CD14-positive monocyte (primary cell): ENCODE measurements at places on chromosomes 5 and 9.
A peak's percentile ranks its signal among the peaks of the same experiment; 100 is the strongest.

DNA sequence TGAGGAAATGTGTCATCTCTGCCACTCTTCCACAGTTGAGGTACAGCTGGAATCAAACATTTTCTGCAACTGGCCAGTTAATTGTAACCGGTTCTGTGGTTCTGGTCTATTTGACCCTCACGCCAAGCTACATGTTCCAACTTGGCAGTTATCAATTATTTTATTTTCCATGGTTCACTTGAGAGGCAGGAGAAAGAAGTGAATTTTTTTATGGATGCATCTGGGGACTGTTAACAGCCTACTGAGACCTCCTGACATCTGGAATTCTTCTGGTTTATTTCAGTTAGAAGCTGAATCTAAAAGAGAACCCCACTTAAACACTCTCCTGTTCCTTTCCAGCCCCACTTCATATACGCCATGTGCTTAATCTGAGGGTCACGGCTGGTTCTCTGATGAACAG is 372.3 kb downstream of the DNAH5 start:
- no peak for DNase-seq

DNA sequence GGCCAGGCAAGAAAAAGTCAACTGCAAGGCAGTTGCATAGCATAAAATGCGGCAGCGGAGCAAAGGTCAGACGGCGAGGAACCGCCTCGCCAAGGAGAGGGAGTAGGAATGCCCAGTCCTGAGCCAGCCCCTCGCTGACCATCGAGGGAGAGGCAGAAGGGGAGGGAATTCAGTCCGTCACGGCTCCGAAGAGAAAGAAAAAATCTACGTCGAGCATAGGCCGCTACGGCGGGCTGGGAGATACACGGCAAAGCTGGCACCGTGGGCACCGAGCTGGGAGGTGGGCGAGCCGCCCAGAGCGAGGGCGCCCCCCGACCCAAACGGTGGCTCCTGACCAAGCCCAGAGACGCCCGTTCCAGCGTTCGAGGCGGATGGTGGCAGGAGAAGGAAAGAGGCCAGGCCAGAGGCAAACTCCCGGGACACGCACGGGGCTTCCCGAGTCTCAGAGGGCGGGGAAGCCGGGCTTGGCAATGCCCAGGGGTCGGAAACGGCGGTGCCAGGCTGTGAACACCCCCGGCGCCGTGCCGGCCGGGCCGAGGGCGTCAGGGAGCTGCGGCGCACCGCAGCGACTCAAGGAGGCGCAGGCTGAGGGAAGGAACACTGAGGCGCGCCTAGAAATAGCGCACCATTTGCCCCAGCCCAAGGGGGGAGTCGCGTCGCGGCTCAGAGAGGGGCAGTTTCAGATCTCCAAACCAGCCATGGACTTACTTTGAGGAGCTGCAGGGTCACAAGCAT is 518 bp downstream of the SPRY4 start:
- no peak for DNase-seq

GRCh38 chr9:69985971-69986370 is 57.7 kb upstream of the MAMDC2 start:
- DNase-seq = no peak

DNA sequence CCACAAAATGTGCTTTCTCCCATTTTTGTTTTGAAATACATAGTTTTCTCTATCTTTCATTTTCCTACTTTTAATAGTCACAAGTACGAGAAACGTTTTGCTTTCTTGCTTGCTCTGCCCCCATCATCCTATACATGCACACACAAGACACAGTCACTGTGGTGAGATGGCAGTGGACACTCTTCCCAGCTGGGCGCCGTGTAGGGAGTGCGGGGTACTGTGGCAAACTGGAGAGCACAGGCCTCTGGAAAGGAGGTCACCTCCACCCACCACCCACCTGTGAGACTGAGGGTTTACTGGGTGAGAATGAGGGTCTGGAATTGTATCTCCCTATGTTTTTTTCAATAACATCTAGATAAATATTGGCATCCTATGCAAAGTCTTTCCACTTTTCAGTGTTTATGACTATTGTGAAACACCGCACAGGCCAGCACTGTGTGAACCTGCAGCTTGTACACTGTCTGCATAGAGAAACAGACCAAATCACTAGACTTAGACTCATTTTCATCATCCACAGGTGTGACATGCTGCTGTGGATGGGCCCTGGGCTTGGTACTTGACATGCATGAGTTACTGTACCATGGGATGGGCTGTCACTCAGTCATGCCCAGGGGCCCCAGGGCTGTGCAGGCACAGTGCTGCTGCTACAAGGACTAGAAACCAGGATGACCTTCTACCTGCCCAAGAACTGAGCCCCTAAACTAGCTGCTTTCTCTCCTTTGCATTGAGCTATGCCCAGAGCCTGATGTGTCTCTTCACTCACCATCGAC is 118.1 kb upstream of the LMX1B start:
- no peak for DNase-seq

DNA sequence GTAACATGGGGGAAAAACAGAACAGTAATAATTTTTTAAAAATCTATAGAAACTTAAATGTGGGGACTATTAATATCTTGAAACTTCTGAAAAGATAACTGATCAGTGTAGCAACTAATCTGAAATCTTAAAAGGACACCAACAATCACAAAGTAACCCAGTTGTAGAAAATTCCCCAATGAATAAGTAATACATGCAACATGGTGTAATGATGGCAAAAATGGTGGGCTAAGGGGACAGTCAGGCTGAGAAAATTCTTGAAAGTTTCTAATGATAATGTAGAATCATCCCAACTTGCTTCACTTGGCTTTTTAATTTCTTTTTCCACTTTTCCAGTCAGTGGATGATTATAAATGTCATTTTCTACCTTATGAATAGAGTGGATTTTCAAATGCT is 5.4 kb downstream of the NFIL3 start:
- no peak for DNase-seq

DNA sequence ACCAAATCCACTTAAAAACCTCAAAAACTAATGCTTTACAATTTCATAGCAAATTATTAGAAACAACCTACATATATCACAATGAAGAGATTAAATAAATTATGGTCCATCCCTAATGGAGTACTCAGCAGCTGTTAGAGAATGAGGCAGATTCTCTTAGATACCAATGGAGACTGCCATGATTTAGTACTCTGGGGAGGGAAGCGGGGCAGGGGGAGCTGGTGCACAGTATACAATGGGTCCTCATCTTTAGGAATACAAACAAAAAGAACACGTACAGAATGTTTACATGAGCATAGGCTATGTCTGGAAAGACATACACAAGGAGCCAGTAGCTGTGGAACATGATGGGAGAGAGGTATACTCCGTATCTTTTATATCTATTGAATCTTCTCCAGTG is 2.0 kb downstream of the LIFR start:
- no peak for DNase-seq

GRCh38 chr9:135126451-135127187 is 39.2 kb downstream of the OLFM1 start:
- DNase-seq = no peak

DNA sequence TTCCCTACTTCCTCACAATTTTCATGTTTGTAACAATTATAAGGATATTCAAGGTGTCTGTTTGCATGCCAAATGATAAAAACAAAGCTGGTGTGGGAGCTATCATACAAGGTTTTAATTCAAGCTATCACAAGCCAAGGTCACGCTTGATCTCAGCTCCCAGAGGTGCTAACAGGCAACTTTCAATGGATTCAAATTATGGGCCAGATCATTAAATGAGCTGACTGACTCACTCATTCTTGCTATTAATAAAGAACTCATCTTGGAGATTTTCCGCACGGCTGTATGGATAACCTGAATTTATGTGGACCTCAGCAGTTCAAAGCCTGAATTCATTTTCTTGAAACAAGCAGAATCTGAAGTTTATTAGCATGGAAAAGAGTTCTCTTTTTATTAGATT is 267.3 kb upstream of the CDH6 start:
- no peak for DNase-seq

DNA sequence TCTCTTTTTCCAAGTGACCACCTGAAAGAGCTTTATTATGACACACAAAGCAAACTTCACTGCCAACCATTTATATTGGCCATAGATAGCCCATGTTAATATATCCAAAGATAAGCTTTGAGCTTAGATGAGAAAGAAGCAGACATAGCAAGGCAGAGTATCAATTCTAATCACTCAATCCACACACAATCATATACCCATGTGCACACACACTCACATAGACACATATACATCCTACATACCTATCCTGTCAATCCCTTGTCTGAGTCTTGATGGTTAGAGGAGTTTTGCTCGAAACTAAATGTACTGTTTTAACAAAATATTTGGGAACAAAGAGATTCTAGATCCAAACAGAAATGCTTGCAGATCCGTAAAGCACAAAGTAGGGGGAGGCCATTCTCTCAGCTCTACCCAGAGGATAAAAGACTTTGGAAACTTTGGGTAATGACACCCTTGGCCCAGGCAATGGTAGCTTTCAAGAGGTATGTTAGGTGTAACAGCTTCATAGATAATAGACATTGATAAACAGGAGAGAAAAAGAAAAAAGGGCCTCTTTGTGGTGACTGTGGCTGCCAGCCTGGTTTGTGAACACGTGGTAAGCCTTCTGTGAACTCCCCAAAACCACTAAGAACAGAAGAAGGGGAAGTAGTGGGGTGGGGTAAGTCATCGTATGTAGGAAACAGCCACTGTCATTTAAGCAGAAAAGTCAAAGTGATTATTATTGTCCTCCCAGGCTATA is 121.6 kb downstream of the TLR4 start:
- DNase-seq = peak; percentile 68

DNA sequence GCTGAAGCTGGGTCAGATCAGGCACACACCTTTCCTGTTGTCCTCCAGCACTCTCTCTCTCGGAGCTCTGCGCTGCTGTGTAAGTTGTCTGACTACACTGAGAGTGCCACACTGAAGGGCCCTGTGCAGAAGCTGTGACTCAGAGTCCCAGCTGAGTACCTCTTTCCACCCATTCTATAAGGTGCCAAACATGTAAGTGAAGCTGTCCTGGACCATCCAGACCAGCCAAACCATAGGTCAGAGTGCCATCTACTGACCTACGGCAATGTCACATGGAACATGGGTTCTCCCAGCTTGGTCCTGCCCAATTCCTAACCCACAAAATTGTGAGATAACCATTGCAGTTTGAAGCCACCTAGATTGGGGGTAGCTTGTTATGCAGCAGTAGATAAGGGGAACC is 68.2 kb downstream of the ADCY2 start:
- no peak for DNase-seq

DNA sequence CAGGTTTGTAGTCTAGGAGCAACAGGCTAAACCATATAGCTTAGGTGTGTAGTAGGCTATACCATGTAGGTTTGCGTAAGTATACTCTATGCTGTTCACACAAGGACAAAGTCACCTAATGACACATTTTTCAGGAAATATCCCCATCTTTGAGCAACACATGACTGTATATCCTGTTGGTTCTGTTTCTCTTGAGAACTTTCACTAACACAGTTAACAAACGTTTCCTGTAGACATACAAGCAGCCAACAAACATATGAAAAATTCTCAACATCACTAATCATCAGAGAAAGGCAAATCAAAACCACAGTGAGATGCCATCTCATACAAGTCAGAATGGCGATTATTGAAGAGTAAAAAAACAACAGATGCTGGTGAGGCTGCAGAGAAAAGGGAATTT is 68.2 kb downstream of the NR2F1-AS1 start:
- DNase-seq = no peak

DNA sequence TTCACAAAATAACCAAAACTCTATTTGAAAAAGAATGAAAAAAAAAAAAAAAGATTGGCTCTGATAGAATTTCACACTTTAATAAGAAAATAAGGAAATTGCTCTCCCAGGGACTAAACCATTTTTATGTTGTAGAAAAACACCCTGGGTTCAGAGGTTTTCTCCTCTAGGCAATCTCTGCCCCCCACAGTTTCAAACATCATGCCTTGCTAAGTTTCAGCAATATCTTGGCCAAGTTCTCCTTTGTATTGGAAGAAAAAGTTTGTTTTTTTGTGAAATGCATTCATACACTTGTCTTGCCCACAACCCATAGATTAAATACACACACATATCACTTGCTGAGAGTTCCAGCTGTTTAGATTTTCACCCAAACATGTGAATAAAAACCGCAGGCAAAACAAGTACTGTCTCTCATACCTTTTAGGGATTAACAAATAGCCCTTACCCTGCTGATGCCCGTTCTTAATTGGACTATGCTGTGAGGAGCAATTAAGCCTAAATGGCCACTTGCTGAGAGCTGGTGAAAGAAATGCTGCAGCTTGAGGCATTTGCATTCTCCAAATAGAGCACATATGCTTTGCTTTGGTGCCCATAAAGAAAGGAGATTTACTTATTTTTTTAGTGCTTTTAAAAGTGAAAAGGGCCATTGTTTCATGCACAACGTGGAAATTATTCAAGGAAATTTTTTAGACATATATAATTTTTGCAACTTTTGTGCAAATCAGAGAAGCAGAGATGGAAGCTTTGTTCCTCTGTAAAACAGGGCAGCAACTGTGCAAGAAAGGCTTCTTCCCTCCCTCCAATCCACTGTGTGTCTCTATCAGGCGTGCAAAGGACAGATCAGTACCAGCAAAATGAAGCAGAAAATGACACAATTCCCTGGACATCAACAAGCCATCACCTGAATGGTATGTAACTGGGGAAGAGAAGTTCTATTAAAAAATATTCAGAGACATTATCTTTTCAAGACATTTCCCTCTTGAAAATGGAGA is 262.4 kb upstream of the KIF2A start:
- no peak for DNase-seq

GRCh38 chr9:6714176-6714575 is 43.6 kb upstream of the KDM4C start:
- DNase-seq = peak; percentile 51

DNA sequence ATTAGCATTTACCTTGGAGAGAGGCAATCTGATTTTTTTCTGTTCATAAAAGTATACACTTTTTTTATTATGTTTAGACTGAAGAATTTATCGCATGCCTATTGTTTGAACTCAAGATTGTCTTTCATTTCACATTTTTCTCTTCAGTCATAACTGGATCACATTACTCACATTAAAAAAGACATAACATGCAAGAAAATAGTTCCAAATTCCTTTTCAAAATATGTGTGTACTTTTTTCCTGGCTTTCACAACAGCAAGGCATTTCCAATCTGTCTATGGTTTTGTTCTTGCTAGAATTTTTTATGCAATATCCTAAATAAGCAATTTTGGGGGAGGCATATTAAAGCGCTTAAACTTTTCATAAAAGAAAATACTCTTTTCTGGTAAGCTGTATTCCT is 21.2 kb downstream of the FTMT start:
- DNase-seq = no peak
